Testis (tissue), 5 donors: ENCODE measurements at places on chromosomes 1 and 21.

GRCh38 chr1:2376931-2377672 is 14.3 kb downstream of the MORN1 start:
- H3K27me3 ChIP-seq, result no peaks in the 10 kb centered on the region
- H3K4me3 ChIP-seq, result no peak overlapping the region
- no peaks in the 10 kb centered on the region for H3K36me3 ChIP-seq
- H3K4me1 ChIP-seq, result peaks cover 14% of the 10 kb centered on the region
- H3K27ac ChIP-seq, result no peak overlapping the region
- no peak for DNase-seq

GRCh38 chr1:85116856-85117255 is 68.6 kb upstream of the MCOLN3 start:
- no peaks in the 10 kb centered on the region for H3K36me3 ChIP-seq
- no peaks in the 10 kb centered on the region for H3K27me3 ChIP-seq
- DNase-seq, result no peak
- no peak overlapping the region for H3K27ac ChIP-seq
- H3K4me3 ChIP-seq, result no peak overlapping the region

GRCh38 chr21:31184459-31184858 is 146.2 kb upstream of the KRTAP19-8 start:
- H3K27ac ChIP-seq, result no peak overlapping the region
- H3K36me3 ChIP-seq, result no peaks in the 10 kb centered on the region
- no peaks in the 10 kb centered on the region for H3K4me1 ChIP-seq
- no peak for DNase-seq
- no peak overlapping the region for H3K4me3 ChIP-seq
- no peaks in the 10 kb centered on the region for H3K27me3 ChIP-seq

DNA sequence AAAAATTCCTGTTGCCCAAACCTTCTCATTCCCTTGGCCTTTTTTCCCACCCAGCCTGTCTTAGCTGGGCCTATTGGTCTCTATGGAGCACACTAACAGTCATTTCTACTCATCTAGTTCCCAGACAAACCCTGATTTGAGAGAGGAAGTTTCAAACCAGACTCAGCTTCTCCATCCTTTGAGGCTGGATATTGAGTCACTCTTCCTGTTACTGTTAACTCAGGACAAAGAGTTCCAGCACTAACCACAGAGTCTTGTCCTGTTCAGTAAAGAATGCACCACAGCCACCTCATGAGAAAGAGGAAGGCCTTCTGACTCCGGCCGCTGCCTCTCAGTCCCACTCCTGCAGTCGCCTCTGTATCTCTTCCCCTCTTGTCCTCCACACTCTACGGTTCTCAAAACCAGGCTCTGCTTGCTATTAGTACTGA is 137.8 kb downstream of the PTPRC start:
- H3K27ac ChIP-seq, result peak overlapping the region; percentile 52
- no peaks in the 10 kb centered on the region for H3K27me3 ChIP-seq
- no peaks in the 10 kb centered on the region for H3K36me3 ChIP-seq
- no peak overlapping the region for H3K4me3 ChIP-seq
- no peaks in the 10 kb centered on the region for H3K4me1 ChIP-seq
- peak; percentile 40 for DNase-seq

GRCh38 chr1:49016030-49016977 is 239.6 kb upstream of the BEND5 start:
- no peak for DNase-seq
- H3K27me3 ChIP-seq, result no peaks in the 10 kb centered on the region
- H3K27ac ChIP-seq, result no peak overlapping the region
- H3K36me3 ChIP-seq, result no peaks in the 10 kb centered on the region

- no peak for DNase-seq
- no peaks in the 10 kb centered on the region for H3K27me3 ChIP-seq
- H3K4me3 ChIP-seq, result no peak overlapping the region
- H3K27ac ChIP-seq, result no peak overlapping the region
- H3K4me1 ChIP-seq, result peaks cover 14% of the 10 kb centered on the region
- no peaks in the 10 kb centered on the region for H3K36me3 ChIP-seq
Measured at GRCh38 chr21:44290327-44291077, 4.8 kb downstream of the AIRE start.

DNA sequence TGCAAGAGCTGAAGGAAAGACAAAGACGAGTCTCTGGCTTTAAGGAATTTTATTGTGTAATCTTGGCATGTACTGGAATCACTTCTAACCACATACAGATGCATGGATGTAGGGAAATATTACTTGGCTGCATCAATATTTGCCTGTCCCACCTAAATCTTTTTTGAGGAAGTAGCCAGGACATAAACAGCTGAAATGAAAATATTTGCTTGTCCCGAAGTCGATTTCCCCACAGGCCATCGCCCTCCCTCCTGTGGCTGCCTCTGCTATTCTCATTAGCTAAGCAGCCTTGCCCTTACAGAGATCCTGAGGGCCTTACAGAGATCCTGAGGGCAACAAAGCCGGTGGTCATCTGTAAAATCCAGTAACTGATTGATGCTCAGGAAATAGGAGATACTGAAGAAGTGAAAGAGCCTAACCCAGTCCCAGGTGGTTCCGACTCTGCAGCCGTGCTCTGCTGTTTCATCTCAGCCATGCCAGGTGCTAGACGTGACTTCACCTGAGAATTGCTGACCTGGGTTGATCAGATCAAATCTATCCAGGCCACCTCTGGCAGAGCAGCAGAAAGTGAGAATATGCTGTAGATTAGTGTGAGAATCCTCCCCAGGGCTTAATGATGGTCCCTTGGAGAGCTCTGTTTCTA is 25.5 kb downstream of the MAN1C1 start:
- no peak overlapping the region for H3K4me3 ChIP-seq
- peaks cover 5% of the 10 kb centered on the region for H3K4me1 ChIP-seq
- no peaks in the 10 kb centered on the region for H3K27me3 ChIP-seq
- no peak for DNase-seq
- no peaks in the 10 kb centered on the region for H3K36me3 ChIP-seq

- H3K36me3 ChIP-seq, result no peaks in the 10 kb centered on the region
- H3K27ac ChIP-seq, result no peak overlapping the region
- no peaks in the 10 kb centered on the region for H3K27me3 ChIP-seq
- no peak overlapping the region for H3K4me3 ChIP-seq
Measured at GRCh38 chr1:94358630-94359599, 59.3 kb upstream of the ABCD3 start.

GRCh38 chr1:14924455-14925331 is 228.9 kb upstream of the TMEM51 start:
- peaks cover 26% of the 10 kb centered on the region for H3K4me1 ChIP-seq
- H3K27me3 ChIP-seq, result no peaks in the 10 kb centered on the region
- H3K27ac ChIP-seq, result peak overlapping the region; percentile 63

DNA sequence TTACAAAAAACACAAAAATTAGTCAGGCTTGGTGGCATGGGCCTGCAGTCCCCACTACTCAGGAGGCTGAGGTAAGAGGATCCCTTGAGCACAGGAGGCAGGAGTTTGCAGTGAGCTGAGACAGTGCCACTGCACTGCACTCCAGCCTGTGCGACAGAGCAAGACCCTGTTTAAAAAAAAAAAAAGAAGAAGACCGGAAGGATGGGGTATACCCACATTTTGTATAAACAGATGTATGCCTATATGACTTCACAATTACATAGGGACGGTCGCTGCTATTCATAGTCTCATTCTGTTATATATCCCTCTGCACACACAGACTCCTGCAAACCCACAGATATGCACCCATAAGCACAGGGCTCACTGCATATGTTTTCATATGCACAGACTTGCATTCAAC is 12.7 kb downstream of the LCK start:
- no peak overlapping the region for H3K27ac ChIP-seq
- no peaks in the 10 kb centered on the region for H3K36me3 ChIP-seq
- no peaks in the 10 kb centered on the region for H3K4me1 ChIP-seq
- H3K4me3 ChIP-seq, result no peak overlapping the region
- no peak for DNase-seq

DNA sequence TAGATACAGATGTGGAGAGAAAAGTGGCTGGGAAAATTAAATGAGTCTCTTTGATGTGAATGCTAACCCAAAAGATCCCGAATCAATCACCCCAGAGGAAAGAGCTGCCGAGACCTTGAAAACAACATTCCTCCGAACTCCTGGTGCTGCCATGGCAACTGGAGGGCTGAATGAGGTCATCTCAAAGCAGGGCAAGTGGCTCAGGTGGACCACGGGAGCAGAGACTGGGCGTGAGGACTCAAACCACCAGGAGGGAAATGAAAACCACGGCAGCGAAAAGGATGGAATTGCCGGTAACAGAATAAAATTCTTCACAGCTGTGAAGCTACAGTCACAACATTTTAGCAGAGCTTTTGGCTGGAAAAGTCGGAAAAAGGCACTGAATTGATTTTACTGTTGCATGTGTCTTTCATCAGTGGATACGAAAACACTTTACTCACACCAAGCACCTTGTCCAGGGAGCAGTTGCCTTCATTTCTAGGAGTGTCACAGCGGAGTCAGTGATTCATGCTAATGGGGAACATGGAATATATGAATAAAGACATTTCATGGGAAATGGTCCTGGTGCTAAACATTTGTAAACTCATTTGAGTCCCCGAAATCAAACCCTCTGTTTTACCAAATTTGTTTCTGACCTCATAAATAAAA is 23.2 kb upstream of the BECN2 start:
- H3K36me3 ChIP-seq, result no peaks in the 10 kb centered on the region
- no peak overlapping the region for H3K4me3 ChIP-seq
- no peak overlapping the region for H3K27ac ChIP-seq
- H3K27me3 ChIP-seq, result no peaks in the 10 kb centered on the region
- peak; percentile 80 for DNase-seq

DNA sequence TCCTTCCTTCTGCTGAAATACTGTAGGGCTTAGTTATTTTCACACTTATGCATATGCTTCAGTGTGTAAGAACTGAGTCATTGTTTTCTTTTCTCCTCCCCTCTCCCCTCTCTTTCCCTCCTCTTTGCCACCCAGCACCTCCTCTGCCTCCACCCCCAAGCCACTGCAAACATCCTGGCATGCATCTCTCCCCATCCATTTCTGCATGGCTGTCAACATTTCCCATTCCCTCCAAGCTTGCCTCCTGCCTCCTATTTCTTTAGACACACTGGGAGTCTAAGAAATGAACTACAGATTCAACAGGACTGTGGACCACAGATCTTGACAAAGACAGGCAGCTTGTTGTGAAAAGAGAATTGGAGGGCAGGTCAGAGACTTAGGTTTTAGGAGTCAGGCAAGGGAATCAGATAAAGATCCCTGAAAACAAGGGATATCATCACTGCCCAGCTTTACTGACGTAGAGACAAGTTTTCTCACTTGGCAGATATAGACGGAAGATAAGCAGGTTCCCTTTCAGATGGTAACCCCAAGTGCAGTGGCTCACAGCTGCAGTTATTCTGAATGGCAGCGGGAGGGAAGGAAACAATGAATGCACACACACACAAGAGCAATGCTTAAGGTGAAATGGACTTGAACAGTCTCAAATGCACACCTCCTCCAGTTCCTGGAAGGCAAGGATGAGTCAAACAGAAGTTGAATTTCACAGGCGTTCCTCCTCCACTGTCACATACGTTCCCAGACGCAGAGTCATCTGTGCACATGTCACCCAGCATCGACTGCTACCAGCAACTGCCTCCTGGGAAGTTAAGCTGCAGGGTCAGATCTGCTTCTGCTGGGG is 56.1 kb downstream of the HIVEP3 start:
- no peaks in the 10 kb centered on the region for H3K27me3 ChIP-seq
- H3K4me1 ChIP-seq, result peaks cover 13% of the 10 kb centered on the region
- no peak overlapping the region for H3K4me3 ChIP-seq
- H3K36me3 ChIP-seq, result no peaks in the 10 kb centered on the region
- no peak overlapping the region for H3K27ac ChIP-seq

- H3K4me3 ChIP-seq, result peak within 1 kb of the TSS; percentile 86
- DNase-seq, result peak; percentile 85
- peak within 1 kb of the TSS; percentile 77 for H3K27ac ChIP-seq
- no peaks in the 10 kb centered on the region for H3K36me3 ChIP-seq
Measured at GRCh38 chr1:156591432-156592157, at the start of gene NAXE. Gene NAXE (plus strand): TSS chr1:156591776. CDS start chr1:156591805, 29 bp downstream.

GRCh38 chr1:184299796-184300195 is 87.0 kb upstream of the C1orf21 start:
- peaks cover 18% of the 10 kb centered on the region for H3K4me1 ChIP-seq
- no peaks in the 10 kb centered on the region for H3K27me3 ChIP-seq
- H3K36me3 ChIP-seq, result no peaks in the 10 kb centered on the region
- no peak overlapping the region for H3K4me3 ChIP-seq

GRCh38 chr1:98292994-98293393 is 368.5 kb upstream of the SNX7 start:
- no peak for DNase-seq
- H3K27ac ChIP-seq, result no peak overlapping the region
- H3K4me3 ChIP-seq, result no peak overlapping the region
- H3K4me1 ChIP-seq, result no peaks in the 10 kb centered on the region
- H3K27me3 ChIP-seq, result no peaks in the 10 kb centered on the region

GRCh38 chr21:28669321-28669720 is 323.4 kb downstream of the LTN1 start:
- DNase-seq, result no peak
- no peaks in the 10 kb centered on the region for H3K36me3 ChIP-seq
- H3K4me1 ChIP-seq, result no peaks in the 10 kb centered on the region
- no peaks in the 10 kb centered on the region for H3K27me3 ChIP-seq
- no peak overlapping the region for H3K27ac ChIP-seq

DNA sequence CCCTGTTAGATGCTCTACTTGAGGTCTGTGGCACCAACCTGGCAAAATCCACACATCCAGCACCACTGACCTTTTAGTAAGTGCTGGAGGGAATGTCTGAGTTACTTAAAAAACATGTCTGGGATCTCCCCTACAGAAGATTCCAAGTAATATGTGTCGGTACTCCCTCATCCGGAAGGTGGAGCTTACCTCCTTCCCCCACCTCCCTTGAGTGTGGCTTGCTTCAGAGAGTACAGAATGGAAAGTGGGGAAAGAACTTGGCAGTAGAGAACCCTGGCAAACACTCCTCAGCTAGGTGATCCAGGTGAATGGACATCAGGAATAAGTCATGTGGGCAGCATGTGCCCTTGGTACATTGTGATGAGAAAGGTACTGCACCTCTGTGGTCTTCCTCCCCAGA is 49.0 kb upstream of the BCAR3 start:
- no peaks in the 10 kb centered on the region for H3K36me3 ChIP-seq
